ENCODE measurements at places on chromosomes 3 and 15.

DNA sequence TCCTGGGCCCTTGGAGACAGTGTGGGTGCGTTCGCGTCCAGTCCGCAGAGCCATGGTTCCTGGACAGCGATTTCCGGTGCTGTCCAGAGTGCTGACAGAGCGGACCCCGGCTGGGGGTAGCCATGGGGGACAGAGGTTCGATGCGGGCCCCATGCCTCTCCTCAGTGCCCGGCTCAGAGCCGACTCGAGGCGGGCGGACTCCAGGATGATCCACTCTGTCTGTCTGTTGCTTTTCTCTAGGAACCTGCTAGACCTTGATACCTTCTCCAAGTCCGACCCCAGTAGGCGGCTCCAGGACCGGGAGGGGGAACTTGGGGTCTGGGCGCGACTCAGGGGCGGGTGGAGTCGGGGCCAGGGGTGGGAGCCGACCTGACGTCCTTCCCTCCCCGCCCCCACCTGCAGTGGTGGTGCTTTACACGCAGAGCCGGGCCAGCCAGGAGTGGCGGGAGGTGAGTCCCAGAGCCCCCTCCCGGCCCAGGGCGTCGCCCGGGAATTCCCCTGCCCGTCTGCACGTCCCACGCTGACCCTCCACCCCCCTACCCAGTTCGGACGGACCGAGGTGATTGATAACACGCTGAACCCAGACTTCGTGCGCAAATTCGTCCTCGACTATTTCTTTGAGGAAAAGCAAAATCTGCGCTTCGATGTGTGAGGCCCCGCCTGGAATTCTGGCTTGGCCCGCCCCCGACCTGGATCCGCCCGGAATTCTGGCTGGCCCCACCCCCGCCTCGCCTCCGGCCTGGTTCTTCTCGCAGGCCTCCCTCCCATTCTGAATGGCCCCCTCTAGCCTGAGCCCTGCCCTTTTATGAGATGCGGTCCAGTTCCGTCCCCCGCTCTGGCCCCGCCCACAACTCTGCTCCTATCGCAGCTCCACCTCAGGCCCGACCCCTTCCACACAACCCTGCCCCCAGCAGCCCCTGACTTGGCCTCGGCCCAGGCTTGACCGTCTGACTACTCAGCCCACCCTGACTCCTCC lies 1.0 kb downstream of the CPNE9 start:
- no peak for DNase-seq

- no peak for DNase-seq
Measured at GRCh38 chr3:171295484-171296373, 164.5 kb downstream of the TNIK start.

GRCh38 chr15:72968531-72968922 lies 83.7 kb upstream of the NEO1 start:
- DNase-seq = no peak

- peak; percentile 80 for DNase-seq
Measured at GRCh38 chr3:186931532-186932280, 1.4 kb downstream of the ST6GAL1 start.

GRCh38 chr3:94210256-94210655 lies 147.4 kb downstream of the NSUN3 start:
- no peak for DNase-seq

- no peak for DNase-seq
Measured at GRCh38 chr3:157375342-157375986, 61.2 kb upstream of the PTX3 start.

DNA sequence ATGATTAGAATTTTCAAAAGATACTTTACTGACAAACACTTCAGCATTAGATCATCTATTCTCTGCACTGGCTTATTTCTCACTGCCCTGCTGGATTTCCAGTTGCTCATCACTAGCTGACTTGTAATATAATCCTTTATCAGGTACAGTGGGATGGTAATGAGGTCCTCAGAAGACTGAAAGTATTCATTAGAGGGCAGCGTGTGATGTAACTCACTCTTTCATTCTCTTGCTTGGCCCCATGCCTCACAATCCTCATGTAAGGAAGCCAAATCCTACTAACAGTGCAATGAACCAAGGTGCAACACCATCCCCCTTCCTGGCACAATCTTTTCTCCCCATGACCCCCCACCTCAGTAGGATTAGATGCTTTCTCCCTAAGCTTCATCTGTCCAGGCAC lies 289.9 kb downstream of the CTNNB1 start:
- no peak for DNase-seq

- DNase-seq = no peak
Measured at GRCh38 chr3:51937611-51938450, 3.9 kb downstream of the RRP9 start.

DNA sequence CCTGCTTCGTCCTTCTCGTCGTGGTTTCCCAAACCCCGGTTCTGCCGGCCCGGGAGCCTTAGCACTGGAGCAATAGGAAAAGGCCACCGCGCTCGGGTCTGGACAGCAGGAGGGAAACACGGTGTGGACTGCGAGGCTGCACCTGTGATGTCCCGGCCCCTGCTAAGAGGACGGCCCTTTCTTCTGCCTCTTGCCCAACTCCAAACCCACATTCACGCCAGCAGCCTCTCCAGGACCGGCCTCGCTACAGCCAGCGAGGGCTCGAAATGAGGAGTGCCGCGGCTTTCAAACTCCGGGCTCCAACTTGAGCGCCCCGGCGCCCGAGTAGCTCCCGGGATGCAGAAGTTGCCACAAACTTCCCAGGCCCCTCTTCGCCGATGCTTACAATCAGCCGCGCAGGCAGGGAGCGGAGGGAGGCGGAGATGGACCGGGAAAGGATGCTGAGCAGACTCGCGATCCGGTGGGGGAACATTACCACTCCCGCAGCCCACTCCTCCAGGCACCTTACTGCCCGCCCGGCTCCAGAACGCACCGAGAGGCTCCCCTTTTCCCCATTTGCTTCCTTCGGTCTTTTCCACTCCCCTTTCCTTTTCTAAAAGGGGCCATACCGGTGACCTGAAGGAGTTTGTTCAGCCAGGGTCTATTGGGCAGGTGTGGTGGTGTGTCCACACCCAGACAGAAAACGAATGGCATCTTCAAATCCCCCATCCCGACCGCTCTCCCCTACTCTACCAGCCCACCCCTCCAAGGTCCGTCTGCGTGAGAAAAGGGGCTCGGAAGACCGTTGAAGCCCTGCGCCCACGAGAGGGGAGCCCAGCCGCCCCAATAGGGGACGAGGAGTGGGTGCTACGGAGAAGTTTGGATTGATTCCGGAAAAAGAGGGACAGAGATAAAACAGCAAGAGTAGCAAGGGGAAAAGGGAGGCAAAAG lies 18.8 kb upstream of the SATB1 start:
- DNase-seq = peak; percentile 20

DNA sequence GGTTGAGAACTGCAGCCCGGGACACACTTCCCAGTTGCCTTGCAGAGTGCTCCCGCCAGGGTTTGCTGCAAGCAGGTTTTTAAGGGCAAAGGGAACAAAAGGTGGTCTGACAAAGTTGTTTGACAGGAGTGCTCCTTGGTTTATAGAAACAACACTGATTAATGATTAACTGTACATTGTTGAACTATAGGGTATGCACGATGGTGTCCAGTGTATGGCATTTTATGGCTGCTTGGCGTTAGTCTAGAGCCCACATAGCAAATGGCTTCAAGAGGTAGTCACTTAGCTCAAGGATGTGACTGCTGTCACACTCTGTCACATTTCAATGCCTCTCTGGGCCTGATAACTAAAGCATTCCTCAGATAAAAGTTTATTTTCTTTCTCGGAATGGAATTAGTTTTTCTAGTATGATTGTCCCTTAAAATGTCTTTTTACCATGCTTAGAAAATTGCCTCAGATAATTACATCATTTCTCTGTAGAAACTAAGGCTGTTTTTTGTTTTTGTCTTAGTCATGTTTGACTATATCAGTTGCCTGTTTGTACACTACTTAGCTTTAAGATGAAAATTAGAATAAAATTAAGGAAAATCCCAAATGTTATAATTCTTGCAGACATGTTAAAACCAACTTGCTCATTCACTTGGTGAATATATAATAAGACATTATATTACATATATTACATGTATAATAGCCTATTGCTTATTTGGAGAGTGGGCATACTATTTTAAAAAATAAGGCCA lies 61.3 kb upstream of the GATM start:
- no peak for DNase-seq

DNA sequence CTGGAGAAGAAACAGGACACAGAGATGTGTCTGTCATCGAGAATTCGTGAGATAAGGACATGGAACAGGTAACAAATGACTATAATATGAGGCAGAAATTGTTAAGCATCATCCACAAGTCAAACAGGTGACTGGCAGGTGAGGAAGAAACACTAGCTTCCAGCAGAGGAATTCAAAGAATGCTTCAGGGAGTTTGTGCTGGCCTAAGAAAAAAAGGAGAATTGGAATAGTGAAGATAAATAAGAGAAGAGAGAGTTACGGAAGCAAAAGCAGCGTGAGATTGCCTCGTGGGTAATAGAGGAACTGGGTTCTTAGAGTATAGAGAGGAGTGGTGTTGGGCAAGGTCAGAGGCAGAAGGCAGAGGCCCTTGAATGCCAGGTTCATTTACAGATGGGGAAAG lies 22.9 kb upstream of the FGF12 start:
- no peak for DNase-seq

DNA sequence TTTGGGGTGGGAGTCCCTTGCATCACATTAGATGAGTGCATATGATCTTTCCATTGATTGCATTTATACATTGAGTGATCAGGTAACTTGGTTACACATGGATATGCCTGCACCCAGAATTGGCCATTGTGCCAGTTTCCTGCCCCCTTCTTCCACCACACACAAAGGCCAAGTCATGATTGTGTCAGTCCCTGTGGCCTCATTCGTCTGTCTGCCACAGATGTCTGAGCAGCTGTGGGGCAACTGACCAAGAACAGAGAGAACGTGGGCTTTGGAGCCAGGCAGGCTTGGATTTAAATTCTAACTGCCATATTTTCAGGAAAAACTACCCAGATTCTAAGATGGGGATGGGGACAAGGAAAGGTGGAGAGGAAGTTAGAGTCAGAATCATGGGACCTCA lies 27.0 kb downstream of the CCNL1 start:
- DNase-seq = no peak

DNA sequence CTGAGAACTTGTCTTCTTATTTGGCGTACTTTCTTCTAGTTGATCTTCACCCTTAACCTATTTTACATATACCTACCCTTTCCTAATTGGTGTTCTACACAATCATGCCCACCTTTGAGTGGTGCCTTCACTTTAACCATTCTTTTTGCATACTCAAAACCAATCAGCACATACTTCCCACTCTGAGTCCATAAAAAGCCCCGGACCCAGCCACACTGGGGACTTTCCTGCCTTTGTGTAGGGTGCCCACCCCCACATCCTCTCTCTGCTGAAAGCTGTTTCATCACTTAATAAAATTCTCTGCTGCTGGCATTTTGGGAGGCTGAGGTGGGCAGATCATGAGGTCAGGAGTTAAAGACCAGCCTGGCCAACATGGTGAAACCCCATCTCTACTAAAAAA lies 15.9 kb upstream of the CHST2 start:
- no peak for DNase-seq
